Kidney glomerular epithelial cell (primary cell): ENCODE measurements at places on chromosomes 2 and 18.

- DNase-seq: no peak
Measured at GRCh38 chr2:7618031-7618430, 700.8 kb downstream of the RNF144A start.

DNA sequence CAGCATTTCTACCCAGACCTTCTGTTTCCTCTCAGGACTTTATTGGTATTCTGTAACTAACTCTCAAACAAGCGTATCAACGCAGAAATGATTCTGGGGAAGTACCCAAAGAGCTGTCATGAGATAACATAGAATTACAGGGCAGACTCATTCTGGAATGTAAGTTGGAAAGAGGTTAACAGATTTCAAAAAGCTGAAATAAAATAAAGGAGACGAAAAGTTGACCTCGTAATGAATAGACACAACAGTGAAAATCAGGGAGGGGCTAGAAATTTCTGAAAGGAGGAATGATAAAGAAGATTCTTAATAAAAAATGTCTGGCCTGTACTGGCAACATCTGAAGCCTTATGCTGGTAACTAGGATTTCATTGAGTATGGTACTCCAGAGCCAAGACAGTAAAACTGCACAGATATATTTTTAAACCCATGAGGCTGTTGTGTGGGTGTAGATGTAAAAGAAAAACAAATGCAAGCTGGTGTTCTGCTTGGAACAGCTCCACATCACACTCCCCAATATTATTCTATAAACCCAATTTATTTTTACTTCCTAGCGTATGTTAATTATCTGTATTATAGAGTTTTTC, 23.9 kb downstream of the RBMS1 start:
- no peak for DNase-seq

DNA sequence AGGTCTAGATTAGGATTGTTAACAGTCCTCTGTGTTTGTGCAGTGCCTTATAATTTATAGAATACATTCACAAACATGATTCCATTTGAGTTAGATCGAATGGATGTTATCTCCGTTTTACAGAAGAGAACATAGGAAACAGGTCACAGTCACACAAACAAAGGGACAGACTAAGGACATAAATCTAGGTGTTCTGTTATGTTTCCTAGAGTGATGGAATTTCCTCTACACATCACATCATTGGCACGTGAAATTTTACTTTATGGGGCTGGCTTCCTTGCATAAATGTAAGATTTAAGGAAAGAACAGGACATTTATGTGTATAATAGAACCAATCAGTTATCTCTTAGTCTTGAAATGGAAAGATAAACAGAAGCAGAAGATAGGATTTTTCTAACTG, 6.4 kb downstream of the TRIM54 start:
- no peak for DNase-seq

DNA sequence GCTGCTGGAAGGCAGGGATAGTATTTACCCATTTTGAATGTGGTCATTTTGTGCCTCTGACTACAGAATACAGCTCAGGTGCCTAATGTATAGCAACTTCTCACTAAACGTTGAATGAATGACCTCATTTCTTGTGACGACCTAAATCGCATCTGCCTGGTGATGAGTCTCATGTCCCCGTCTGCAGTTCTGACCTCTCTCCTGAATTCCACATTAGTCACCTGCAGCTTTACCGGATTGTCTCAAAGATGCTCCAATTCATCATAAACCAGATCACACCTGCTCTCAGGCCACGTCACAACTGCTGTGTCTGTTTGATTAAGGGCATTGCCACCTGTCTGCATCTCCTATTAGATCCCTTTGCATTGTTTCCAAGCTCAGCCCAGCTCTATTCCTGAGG, 133.6 kb upstream of the MYT1L start:
- no peak for DNase-seq

- DNase-seq: no peak
Measured at GRCh38 chr2:240467659-240468302, 32.3 kb downstream of the GPC1 start.

GRCh38 chr2:13662055-13662454, 945.3 kb downstream of the TRIB2 start:
- no peak for DNase-seq

DNA sequence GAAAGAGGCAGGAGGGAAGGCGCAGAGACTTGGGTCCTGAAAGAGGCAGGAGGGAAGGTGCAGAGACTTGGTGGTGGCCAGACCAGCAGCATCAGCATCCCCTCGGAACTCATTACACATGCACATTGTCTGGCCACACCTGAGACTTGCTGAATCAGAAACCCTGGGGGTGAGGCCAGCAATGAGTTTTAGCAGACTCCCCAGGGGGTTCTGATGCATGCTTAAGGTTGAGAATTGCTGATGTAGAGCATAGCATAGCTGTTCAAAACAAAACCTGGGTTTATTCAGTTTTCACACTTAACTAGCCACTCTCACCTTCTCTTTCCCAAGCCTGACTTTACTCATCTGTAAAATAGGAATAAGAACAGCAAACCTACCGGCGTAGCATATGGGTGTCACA, 122.9 kb downstream of the MRO start:
- no peak for DNase-seq

DNA sequence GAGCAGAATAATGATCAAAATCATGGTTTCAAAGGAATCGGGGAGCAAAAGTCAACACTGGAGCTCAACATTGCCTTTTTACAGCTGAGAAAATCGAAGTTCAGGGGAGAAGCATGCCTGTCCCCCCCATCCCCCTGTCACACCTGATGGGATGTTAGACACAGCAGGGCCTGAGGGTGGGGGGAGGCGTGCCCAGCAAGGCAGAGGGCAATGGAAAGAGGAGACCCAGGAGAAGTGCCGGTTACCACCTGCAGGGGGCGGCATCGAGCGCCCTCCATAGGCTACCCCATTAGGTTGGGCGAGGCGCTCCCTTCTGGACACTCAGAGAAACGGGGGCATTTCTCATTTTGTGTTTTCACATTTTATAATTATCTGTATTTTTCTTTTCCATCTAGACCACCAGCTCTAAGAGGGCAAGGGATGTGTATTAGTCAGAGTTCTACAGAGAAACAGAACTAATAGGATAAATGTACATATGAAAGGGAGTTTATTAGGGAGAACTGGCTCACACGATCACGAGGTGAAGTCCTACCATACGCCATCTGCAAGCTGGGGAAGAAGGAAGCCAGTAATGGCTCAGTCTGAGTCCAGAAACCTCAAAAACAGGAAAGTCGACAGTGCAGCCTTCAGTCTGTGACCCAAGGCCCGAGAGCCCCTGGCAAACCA, 271.3 kb downstream of the LRATD1 start:
- DNase-seq: no peak

GRCh38 chr2:203748331-203749126, 42.1 kb downstream of the CD28 start:
- no peak for DNase-seq

GRCh38 chr2:200252265-200253067, 54.0 kb upstream of the SPATS2L start:
- DNase-seq: peak; percentile 47

DNA sequence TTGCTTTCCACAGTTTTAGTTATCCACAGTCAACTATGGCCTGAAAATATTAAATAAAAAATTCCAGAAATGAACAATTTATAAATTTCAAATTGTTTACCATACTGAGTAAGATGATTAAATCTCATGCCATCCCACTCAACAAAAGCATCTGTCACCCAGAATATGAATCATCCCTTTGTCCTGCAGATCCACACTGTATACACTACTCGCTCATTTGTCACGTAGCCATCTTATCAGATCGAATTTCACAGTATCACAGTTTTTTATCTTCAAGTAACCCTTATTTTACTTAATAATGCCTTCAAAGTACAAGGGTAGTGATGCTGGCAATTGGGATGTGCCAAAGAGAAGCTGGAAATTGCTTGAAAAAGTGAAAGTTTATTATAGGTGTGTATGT, 291.8 kb upstream of the LRATD1 start:
- no peak for DNase-seq

GRCh38 chr2:230582851-230583283, 129.8 kb upstream of the CAB39 start:
- no peak for DNase-seq

DNA sequence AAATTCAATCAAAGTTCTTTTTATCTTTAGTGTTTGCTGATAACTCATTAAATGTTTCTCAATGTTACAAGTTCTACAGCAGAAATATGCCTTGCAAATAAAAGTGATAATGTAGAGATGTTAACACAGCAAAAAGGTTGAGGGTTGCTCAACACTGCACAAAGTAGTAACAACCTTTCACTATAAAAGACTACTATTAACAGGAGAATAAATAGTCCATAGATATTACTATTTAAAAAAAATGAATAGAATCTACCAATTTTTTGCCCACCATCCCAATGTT, 378.1 kb downstream of the RBM43 start:
- DNase-seq: no peak

DNA sequence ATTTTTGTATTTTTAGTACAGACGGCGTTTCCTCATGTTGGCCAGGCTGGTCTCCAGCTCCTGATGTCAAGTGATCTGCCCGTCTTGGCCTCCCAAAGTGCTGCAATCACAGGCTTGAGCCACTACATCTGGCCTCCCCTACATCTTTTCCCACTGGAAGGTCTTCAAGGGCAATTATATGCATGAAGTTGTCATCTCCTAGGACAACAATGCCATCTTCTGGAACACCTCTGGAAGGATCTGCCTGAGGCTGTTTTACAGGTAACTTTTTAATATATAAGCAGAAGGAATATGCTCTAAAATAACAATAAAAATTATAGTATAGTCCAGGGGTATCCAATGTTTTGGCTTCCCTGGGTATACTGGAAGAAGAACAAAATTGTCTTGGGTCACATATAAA, 321.4 kb downstream of the AFF3 start:
- DNase-seq: no peak

- DNase-seq: no peak
Measured at GRCh38 chr18:6885006-6885481, 155.5 kb downstream of the ARHGAP28 start.

- no peak for DNase-seq
Measured at GRCh38 chr2:18611604-18612003, 22.2 kb upstream of the NT5C1B start.

DNA sequence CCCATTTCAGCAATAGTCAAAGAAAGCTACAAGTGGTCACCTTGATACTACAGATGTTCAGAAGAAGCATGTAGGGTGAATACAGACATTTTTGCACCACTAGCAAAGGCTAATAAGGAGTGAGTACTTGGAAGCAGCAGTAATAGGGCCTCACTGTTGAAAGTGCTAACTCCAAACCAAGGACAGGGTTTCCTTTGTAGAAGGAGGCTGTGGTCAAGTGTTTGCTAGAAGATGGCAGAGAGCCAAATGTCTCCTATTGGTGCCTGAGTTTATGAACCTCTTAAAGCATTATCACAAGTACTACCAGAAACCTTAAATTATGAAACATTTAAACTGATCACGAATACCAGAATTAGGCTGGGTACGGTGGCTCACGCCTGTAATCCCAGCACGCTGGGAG, 308.1 kb downstream of the ZEB2 start:
- DNase-seq: no peak

GRCh38 chr2:229993236-229993635, 70.9 kb downstream of the FBXO36 start:
- no peak for DNase-seq

- DNase-seq: no peak
Measured at GRCh38 chr2:218329027-218329825, 27.4 kb upstream of the CATIP start.

- no peak for DNase-seq
Measured at GRCh38 chr2:238159661-238160205, 963 bp downstream of the ERFE start.
